ENCODE measurements at places on chromosomes 4 and X.

GRCh38 chrX:130415201-130415600 is 13.4 kb downstream of the RBMX2 start:
- no peak for DNase-seq

GRCh38 chrX:2192584-2193272 is 308.0 kb downstream of the DHRSX start:
- DNase-seq = no peak

DNA sequence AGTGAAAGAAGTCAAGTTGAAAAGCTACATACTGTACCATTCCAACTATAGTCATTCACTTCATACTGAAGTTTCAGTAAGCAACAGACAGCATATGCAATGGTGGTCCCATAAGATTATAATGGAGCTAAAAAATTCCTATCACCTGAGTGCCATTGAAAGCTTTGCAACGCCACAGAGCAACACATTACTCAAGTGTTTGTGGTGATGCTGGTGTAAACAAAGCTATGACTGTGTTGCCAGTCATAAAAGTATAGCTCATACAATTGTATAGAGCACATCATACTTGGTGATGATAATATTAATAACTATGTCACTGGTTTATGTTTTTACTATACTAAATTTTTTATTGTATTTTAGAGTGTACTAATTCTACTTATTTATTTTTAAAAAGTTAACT is 78.9 kb downstream of the NAF1 start:
- no peak for DNase-seq

- no peak for DNase-seq
Measured at GRCh38 chr4:188804861-188805260, 665.6 kb downstream of the TRIML1 start.

GRCh38 chrX:153556767-153557166 is 39.3 kb downstream of the ATP2B3 start:
- no peak for DNase-seq

GRCh38 chr4:11632025-11632424 is 203.3 kb upstream of the HS3ST1 start:
- no peak for DNase-seq

DNA sequence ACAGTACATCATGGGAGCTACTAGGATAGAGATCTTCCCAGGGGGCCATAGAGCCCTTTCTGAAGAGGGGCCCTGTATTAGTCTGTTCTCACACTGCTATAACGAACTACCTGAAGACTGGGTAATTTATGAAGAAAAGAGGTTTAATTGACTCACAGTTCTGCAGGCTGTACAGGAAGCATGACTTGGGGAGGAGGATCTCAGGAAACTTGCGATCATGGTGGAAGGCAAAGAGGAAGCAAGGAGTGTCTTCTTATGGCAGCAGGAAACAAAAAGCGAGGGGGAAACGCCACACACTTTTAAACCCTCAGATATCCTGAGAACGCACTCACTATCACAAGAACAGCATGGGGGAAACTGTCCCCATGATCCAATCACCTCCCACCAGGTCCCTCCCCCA is 4.2 kb upstream of the SLC9A6 start:
- DNase-seq = no peak

GRCh38 chrX:9902656-9903055 is 64.5 kb upstream of the CLDN34 start:
- DNase-seq = no peak

DNA sequence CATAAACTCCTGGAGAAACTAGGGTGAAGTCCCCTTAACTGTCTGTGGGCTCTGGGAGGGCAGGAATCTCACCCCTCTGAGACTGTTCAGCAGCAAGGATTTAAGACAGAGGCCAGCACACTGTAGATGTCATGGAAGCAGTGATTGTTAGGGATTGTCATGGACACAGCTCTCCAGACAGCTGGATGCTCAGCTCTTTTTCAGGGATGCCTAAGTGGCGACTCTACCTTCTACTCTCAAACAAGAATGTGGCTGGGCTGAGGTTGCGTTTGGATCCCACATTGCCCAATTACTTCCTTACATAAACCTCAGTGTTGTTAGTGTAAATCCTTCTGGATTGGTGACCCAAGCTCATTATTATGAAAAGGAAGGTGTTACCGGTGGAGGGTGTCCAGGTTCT is 291.9 kb upstream of the VCX3A start:
- DNase-seq = no peak

DNA sequence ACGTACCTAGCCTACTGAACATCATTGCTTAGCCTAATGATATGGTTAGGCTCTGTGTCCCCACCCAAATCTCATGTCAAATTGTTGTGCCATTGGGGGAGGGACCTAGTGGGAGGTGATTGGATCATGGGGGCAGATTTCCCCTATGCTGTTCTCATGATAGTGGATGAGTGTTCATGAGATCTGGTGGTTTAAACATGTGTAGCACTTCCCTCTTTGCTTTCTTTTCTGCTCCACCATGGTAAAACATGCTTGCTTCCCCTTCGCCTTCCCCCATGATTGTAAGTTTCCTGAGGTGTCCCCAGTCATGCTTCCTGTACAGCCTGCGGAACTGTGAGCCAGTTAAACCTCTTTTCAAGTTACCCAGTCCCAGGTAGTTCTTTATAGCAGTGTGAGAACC is 102.6 kb downstream of the RAPGEF2 start:
- no peak for DNase-seq

GRCh38 chrX:57313583-57314215 is 27.2 kb downstream of the FAAH2 start:
- DNase-seq = no peak

DNA sequence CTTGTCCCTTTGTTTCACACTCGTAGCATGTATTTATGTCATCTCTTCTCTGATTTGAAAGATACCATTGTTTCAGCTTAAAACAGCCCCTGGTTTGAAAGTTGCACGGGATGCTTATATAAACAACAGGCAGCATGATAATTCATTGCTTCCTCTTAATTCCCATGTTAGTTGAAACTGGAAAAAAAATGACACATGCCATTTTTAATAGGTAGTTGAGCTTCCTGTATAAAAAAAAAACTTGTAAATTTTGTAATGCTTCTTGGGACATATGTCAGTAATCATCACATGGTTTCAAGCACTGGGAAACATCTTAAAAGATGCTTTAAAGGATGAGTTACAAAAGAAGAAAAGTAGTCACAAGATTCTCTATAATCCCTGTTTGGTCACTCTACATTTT is 243.0 kb downstream of the PALLD start:
- no peak for DNase-seq

DNA sequence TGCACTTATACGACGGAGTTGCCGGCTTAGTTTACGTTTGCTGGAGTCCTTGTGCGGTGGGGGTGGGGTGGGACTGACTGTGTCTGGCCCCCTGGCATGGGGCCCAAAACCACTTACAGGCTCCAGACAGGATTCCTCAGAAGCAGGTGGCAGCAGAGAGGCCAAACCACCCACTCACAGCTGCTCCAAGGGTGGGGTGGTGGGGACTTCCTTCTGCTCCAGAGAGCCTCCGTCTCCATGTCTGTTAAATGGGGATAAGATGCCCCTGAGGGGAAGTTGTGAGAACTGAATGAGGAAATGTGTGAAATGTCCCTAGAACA is 36.7 kb downstream of the PSAPL1 start:
- DNase-seq = no peak

GRCh38 chr4:129972257-129972656 is 876.3 kb downstream of the C4orf33 start:
- DNase-seq = no peak

- DNase-seq = peak; percentile 10
Measured at GRCh38 chrX:45781901-45782553, 581.4 kb upstream of the DIPK2B start.

DNA sequence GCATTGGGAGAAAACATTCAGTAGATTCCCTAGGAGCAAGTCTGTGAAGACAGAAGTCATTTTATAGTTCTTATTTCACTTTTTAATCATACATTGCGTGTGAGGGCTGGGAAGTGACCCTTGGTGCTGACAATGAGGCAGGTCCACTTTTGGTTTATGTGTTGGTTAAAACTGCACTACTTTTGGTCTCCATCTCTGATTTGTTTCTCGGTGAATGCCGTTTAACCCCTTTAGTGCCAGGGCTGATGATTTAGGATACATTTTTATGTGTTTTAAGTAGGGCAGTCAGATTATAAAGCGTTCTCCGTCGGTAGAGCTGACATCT is 110.4 kb downstream of the AFF1 start:
- no peak for DNase-seq

DNA sequence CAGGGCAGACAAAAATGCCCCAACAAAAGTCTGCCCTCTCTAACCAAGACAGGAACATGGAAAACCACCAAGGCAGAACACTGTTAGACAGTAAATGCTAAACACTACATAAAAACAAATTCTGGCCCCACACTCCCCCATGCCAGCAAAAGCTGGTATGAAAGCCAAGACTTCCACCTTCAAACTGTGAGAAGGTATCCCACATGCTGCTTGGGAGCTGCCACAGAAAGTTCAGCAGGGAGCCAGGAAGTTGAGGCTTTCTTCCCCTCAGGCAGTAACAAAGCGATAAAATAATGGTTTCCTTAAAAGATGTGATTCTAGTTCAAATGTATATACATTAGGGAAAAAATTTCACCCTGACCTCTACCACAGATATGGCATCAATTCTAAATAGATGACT is 770.4 kb upstream of the NDST4 start:
- DNase-seq = no peak

DNA sequence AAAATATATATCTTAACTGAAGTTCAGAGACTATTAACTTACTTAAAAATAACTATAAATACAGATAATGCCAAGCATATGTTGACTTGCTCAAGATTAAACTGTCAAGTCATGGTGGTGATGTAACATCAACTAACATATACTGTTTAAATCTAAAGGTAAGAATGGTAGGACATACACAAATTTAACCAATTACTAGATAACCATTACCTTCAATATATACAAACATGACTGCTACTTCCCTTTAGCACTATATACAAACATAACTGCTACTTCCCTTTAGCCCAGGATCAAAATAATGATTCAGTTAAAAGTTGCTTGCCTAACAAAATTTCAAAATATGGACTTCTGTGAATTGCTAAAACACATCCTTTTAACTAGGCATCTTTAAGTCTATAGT is 14.9 kb downstream of the HNRNPD start:
- no peak for DNase-seq

GRCh38 chr4:185463541-185463940 is 8.0 kb downstream of the CCDC110 start:
- no peak for DNase-seq

DNA sequence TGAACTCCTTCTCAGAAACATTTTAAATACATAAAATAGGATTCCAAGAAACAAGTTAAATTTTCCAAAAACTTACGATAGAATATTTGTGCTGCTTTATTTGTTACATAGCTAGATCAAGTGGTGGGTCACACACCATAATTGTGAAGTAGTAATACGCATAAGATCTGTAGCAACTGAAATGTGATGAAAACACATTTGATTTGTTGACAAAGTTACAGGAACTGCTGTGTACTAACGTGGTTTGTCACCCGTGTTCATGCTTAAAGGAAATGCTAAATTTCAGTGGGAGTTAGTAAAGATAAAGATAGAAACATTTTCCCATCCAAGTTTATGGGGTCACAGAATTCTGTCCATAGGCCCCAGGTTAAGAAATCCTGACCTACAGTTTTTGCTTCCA is 34.1 kb upstream of the PHEX start:
- no peak for DNase-seq

- no peak for DNase-seq
Measured at GRCh38 chr4:42265782-42266602, 113.5 kb upstream of the BEND4 start.

DNA sequence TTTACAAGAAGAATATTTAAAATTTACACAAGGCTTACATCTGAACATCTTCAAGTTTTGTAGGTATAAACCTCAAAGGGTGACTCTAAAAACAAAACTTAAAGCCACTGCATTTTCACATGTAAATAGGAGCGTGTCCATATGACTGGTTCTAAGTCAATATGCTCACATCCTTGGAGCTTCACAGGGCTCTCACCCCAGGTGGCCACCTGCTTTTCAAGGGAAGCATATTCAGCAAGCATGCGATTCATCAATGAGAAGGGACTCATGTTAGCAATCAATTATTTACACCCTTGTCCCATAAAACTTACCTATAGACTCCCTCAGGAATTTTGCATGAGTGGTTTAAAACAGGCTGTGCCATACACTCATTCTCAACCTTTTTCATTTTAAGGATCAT is 17.8 kb upstream of the KLHL34 start:
- DNase-seq = no peak

DNA sequence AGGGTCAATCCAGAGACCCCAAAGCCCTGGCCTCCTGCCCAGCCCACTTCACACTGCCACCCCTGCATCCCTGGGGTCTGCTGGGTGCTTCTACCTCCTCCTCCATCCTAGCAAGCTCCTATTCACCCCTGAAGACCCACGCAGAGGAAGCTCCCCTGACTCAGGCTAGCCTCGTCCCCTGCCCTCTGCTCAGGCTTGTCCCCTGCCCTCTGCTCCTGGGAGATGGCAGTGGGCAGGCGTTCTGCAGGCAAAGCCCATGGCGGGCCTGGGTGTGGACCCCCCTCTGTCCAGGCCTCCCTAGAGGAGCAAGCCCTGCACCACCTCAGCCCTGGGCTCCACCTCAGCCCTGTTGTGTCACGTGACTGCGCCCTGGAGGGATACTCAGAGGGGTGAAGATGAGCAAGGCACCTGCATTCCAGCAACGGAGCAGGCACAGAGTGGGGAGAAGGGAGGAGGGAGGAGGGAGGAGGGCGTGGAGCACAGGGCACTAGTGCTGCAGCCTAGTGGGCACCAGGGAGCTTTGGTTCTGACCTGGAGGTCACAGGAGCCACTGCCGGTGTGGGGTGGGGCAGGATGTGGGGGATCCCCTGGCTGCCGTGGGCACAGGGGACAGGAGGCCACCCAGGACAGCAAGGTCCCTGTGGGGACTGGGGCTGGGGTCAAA is 27.6 kb upstream of the FGFR3 start:
- DNase-seq = no peak

- no peak for DNase-seq
Measured at GRCh38 chr4:99180382-99181070, 36.4 kb upstream of the ADH4 start.

DNA sequence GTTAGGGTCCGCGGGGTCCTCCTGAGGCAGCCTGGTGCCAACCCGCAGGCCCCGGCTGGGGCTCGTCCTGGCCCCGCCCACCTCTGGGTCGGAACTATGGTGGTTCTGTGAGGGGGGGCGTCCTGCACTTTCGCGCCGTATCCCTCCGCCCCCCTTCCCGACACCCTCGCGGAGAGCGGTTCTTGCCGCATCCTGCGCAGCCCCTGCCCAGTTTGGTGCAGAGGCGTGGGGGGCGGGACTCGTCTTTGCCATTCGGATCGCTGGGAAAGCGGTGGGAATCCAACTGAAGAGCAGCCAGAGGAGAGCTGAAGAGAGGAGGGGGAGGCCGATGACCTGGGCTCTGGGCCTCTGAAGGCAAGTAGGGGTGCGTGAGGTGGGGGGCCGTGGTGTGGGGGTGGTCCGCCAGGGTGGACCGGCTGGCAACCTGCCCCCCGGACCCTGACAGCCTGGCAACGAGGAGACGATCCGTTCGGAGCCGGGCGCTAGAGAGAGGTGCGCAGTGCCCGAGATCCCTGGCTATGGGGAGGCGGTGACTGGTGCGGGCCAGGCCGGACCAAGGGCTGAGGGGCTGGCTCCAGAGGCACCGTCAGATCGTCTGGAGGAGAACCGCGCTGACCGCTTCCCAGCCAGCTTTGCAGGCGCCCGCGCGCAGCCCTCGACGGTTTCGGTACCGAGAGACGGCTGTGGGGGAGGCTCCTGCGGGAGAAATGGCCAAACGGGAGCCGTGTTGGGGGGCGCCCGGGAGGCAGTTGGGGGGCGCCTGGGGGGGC is at the start of gene GPRASP1:
Gene GPRASP1 (plus strand): TSS at position 242 of the 770 bp plus-strand sequence. CDS start 2,431 bp downstream, outside the sequence.
- peak; percentile 56 for DNase-seq

GRCh38 chrX:112945826-112946225 is 105.2 kb upstream of the AMOT start:
- DNase-seq = no peak

Measured in head of caudate nucleus (tissue), 42 donors.